NCI-H1436 treated with DMSO at 0.1 percent for 48 hours (cell line): ENCODE measurements at places on chromosomes 5 and 9.

DNA sequence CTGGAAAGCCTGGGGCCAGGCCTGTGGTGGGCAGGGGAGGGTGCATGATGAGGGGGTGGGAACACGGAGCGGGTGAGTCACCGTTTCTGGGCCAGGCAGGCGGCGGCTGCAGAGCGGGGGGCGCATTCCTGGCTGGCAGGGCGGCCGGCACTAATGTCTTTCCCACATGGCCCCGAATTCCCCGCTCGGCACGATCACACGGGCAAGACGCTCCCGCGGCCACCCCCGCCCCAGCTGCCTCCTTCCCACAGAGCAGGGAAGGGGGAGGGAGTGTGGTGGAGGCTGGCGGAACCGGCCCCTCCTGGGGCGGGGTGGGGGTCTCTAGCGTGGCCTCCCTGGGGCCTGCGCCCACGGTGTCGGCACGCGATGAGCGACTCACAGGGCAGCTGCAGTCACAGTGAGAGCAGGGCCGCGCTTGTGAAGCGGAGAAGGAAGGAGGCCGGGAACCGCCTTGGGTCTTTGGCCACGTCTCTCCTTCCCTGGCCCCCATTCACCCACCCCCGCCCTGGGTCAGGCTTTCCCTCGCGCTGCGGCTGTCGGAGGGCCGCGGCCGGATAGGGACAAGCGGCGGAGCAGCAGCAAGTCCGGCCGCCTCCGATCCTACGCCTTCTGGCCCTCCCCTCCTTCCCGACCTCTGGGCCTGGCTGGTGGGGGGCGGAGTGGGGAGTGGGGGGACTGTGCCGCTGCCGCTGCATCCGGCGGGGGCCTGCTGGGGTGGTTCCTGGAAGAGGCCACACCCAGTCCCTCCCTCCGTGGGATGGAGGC is 48.9 kb downstream of the CXXC5 start:
- DNase-seq: no peak

DNA sequence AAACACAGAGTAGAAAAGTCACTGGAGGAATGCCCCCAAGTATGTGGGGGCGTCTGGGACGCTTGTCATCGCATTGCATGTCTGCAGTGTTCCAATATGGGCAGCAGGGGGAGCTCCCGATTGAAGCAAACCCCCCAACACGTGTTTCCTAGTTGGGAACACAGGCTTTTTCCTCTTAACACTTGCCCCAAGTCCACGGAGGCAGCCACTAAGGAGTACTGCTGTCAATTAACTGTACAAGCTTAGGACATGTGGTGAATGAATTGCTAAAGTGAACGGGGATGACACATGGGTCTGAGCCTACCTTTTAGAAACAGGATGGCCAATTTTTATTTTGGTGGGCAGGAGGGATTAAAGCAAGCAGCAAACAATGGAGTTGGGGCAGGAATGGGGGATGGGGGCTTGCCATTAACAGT is 2.2 kb downstream of the GABRB2 start:
- no peak for DNase-seq

GRCh38 chr9:81191222-81191621 is 498.1 kb downstream of the TLE1 start:
- no peak for DNase-seq

- DNase-seq: no peak
Observed at GRCh38 chr5:173534664-173535063, 81.8 kb downstream of the BOD1 start.
